Stimulated activated CD8-positive, alpha-beta memory T cell treated with anti-CD3 and anti-CD28 coated beads, Interleukin-12 subunit alpha, Interleukin-12 subunit beta, amount 100 ng/mL, for 4 hours (primary cell): ENCODE measurements at places on chromosomes 5 and 9.
A peak's percentile ranks its signal among the peaks of the same experiment; 100 is the strongest.

DNA sequence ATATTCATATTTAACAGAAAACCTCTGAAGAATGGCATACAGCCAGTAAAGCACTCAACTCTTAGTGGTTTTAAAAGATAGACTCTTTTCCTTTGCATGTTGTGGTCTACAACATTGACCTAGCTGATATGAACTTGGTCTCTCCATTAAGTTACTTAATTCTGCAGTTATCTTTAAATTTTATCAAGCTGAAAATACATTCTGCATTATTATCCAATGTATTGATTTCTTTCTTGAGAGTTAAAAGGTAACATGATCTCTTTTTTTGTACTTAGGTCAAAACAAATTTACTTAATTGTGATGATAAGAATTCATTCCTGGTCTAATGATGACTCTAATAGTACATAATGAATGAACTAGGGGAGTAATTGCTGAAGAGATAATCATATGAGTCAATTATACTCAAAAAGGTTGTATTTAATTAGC is 132.9 kb downstream of the STARD4 start:
- DNase-seq: no peak

DNA sequence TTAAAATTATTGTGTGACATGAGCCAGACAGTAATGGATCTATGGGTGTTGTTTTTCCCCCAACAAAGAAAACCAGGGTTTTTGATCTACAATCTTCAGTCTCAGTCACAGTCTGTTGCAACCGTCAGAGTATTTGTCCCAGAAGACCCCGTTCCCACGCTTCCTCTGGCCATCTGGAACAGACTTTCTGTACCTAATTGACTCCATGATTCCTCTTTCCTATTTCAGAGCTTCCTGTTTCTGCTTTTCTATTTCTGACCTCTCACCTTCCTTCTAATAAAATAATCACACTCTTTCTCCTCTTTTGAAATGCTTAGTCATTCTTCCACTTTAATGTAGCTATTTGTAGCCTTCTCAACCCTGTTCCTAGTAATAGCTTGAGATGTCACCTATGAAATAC is 1044.8 kb downstream of the DTWD2 start:
- no peak for DNase-seq

DNA sequence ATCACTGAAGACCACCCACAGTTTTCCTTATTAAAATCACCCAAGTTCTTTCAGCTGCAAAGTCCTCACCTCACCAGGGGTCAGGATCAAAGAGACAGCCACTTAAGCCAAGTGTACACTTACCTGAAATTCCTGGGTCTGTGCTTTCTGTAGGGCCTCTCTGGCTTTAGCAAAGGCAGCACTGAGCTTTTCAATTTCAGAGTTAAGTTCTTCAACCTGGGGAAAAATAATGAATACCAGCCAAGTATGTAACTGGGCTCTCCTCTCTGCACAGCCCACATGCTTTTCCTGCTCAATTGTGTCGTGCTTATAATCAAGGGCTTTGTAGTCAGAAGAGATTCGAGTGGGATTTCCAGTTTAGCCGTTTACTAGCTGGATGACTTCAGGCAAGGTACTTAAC is 55.1 kb downstream of the CDK5RAP2 start:
- no peak for DNase-seq

GRCh38 chr5:1111727-1112289 is at the start of gene SLC12A7:
Gene SLC12A7, minus strand, starts transcription at chr5:1112063. Its CDS starts 72 bp downstream, at chr5:1111991.
- peak; percentile 50 for DNase-seq

DNA sequence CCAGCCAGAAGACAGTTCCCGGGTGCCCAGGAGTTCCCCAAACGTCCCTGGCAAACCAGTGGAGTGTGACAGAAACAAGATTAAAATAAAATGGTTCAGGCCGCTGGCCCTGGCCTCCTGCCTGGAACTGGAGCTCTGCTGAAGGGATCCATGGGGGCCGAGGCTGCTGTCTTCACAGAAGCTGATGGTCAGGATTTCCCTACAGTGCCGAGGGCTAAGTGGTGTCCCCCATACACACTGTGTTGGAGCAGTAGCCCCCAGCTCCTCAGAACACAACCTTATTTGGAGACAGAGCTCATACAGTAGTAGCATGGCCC is 55.9 kb downstream of the MRPL36 start:
- DNase-seq: no peak

DNA sequence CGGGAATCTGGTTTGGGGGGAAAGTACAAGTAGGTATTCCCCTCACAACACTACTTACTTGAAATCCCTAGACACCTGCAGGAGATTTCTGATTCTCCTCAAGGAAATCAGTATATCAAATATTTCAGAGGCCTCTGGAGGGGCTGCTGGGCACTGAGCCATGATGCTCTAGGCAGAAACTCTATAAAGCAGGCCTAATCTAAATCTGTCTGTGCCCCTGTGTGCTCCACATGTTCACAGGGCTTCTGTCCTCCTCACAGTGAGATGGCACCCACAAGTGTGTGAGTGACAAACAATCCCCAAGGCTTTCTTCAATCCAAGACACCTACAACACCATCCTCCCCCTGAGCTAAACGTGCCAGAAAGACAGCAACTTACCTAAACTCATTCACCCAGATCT is 39.0 kb downstream of the NIPSNAP3B start:
- no peak for DNase-seq

GRCh38 chr5:31270396-31270795 is 76.9 kb downstream of the CDH6 start:
- no peak for DNase-seq

DNA sequence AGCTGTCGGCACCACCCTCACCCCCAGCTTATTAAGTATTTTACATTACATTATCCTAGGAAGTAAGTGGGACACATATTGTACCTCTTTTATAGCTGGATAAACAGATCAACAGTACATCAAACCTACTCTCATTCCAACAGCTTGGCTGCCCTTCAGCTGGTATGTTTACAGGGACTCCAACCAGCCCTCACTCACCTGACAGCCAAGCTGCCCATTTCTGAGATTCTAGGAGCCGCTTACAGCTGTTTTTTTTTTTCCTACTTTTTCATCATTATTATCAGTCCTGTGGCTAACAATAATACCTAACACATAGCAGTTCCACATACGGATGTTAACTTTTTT is 13.4 kb upstream of the CREBRF start:
- DNase-seq: no peak

GRCh38 chr5:142785206-142785605 is 15.0 kb downstream of the ARHGAP26 start:
- no peak for DNase-seq

GRCh38 chr5:95857185-95857945 is 34.8 kb upstream of the GLRX start:
- no peak for DNase-seq

DNA sequence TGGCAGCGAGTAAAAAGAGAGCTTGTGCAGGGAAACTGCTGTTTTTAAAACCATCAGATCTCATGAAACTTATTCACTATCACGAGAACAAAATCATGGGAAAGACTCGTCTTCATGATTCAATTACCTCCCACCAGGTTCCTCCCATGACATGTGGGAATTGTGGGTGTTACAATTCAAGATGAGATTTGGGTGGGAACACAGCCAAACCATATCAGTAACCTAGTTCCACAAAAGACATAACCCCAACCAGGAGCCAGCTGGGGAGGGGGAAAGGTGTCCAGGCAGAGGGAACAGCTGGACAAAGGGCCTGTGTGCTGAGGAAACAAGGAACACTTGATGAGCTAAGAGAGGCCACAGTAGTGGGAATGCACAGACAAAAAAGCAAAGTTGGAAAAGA is 71.1 kb downstream of the BASP1 start:
- no peak for DNase-seq

DNA sequence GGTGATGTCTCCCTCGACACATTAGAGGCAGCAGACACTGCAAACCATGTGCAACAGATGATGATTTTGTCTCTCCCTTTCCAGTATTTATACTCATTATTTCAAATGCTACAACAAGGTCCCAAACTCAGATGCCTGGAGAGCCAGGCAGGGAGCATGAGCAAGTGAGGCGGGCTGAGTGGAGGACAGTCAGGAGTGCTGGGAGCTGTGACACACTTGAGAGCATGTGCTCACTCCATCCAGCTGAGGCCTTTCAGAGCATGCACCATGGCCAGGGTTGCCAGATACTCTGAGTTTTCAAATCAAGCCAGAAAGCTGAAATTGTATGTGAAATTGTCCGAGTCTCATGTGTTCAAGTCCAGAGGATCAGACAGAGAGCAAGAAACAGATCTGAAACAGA is 55.8 kb upstream of the SLC2A8 start:
- DNase-seq: no peak

GRCh38 chr5:145579301-145579700 is 255.8 kb downstream of the PRELID2 start:
- DNase-seq: no peak

GRCh38 chr9:96721731-96722429 is 56.0 kb downstream of the ZNF510 start:
- DNase-seq: no peak

- DNase-seq: no peak
Measured at GRCh38 chr5:123937230-123937629, 425.3 kb downstream of the CSNK1G3 start.

DNA sequence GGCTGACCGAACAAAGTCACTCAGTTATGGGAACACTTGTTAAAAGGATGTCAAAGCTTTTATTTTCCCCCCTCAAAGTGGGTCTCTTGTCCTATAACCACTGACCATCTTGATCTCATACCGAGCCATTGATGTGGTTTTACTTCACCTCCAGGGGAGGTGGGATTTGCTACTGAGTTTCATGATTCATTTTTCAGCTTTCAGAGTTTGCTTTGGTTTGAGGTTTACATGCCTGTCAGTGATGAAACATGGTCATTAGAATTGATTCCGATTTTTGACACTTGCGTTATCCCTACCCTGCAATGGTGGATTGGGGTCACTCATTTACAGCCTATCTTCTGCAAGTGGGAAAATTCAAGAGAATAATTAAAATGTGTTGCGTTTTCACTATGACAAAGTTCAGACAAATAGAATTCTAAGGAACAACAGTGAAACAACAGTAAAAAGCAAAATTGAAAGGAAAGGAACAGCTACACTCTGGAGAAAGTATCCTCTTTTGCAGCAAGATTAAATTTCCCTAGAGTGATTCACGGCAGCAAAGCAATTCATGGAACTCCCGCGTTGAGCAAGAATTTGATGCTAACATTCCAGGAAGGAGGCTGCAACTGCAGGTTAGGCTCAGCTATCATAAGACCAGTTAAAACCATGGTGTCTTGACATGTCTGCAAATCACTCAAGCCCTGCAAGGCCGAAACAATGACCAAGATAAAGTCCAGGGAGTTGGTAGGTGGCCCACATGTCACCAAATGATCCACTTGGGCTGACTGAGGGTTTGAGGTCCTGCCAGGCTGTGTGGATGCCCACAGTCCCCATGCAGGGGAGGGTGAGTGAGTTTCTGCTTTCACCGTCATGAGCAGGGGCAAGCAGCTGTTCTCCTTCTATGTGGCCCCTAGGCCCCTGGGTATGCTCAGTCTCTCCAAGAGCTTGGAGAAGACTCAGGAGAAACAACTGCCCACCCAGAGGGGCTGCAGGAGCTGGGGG is 9.4 kb downstream of the GADD45G start:
- DNase-seq: no peak

- DNase-seq: peak; percentile 84
Measured at GRCh38 chr9:71768388-71769174, at the start of gene CEMIP2. Gene CEMIP2, minus strand, starts transcription at chr9:71768513. Its CDS starts 18,140 bp downstream, at chr9:71750373.

DNA sequence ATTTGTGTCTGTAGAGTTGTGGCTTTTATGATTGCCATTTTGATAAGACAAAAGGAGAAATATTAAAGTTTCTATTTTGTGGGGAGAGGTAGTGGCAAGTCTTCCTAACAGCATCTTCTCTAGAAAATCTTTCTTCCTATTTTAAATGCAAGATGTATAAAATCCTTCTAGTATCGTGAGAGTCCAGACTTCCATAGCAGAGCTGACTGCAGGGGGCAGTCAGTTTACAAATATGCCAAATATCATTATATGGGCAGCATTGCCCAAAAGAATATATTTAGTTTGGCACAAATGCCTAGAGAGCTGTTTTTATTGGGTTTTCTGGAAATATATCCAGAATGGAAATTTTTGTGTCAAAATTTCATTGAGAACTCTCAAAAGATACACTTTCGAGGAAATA is 82.1 kb upstream of the ALDH1A1 start:
- no peak for DNase-seq

GRCh38 chr9:4973902-4974301 is 11.2 kb upstream of the JAK2 start:
- no peak for DNase-seq

- DNase-seq: no peak
Measured at GRCh38 chr5:100901821-100902341, 1.2 kb downstream of the ST8SIA4 start.

DNA sequence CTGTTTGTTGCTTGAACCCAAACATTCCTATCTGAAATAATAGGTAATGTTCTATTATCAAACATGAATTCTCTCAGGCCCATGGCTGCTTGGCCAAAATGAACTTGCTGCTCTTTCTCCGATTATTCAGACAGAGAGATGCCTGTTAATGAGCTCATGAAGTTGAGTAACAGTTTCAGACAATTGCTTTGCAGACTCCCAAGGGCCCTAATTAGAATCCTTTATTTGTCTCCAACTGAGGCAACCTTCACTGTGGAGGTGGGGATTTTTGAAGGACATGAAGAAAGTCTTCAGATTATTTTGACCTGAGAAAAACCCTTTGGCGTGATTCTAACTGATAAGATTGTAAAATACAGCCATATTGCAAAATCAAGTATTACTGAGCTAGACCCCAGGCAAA is 466.7 kb downstream of the NFIB start:
- no peak for DNase-seq

- DNase-seq: no peak
Measured at GRCh38 chr5:124462751-124463150, 283.7 kb downstream of the ZNF608 start.

DNA sequence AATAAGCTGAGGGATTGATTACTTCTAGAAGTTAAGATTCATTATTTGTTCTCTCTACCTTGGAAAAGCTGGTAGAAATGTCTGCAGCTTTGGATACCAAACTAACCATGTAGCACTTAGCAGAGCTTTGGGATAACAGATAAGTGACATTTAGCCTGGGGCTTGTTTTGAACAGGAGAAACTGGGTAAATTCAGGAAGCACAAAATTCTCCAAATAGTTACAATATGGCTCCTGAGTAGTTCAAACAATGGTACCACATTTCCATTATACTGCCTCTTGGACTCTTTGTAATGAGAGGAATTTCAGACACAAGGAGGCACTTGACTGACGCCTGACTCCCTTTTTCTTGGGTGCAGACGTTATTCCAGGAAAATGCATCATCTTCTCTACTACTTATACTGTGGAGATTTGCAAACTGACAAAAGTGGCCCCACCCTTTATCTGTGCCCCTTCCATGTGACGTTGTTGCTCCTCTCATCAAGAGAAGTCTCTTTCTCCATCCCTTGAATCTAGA is 22.5 kb downstream of the PRUNE2 start:
- DNase-seq: no peak

GRCh38 chr5:160023007-160023907 is 14.3 kb downstream of the TTC1 start:
- DNase-seq: no peak

- no peak for DNase-seq
Measured at GRCh38 chr5:31617867-31618266, 21.1 kb upstream of the PDZD2 start.

GRCh38 chr5:59800347-59800893 is 93.1 kb downstream of the PDE4D start:
- no peak for DNase-seq

- DNase-seq: no peak
Measured at GRCh38 chr5:129653442-129653841, 94.5 kb upstream of the MINAR2 start.
